ENCODE measurements at places on chromosomes 7 and 10.

DNA sequence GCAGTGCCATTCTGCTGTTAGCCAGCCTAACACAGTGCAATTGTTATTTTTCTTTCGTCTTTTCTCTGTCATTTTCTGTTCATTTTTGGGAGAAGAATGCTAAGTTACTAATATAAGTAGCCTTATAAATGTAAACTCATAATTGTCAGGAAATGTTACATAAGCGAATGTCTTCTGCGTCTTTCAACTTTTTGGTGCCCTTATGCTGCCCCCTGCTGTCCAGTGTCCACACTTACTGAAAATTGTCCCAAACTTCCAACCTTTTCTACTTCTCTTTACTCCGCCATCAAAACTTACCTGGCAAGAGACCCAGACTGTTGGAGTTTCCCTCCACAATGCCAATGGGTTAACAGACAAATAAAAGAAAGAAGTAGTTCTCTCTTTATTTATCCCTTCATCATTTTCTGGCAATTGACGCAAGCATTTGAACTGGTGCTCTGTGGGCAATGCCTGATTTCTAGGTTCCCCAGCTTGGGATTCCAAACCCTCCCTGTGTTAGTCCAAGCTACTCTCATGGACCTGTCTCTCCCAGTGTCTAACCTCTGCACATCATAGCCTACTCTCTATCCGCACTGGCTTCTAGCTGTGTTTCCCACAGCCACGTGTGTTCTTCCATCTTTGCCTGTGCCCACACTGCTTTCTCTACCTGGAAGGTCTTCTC is 21.0 kb upstream of the EPC1 start:
- DNase-seq: peak; percentile 77

- no peak for DNase-seq
Observed at GRCh38 chr7:386385-386784, 96.4 kb downstream of the FOXL3 start.

- no peak for DNase-seq
Observed at GRCh38 chr10:15718694-15719048, 1.1 kb downstream of the ITGA8 start.

DNA sequence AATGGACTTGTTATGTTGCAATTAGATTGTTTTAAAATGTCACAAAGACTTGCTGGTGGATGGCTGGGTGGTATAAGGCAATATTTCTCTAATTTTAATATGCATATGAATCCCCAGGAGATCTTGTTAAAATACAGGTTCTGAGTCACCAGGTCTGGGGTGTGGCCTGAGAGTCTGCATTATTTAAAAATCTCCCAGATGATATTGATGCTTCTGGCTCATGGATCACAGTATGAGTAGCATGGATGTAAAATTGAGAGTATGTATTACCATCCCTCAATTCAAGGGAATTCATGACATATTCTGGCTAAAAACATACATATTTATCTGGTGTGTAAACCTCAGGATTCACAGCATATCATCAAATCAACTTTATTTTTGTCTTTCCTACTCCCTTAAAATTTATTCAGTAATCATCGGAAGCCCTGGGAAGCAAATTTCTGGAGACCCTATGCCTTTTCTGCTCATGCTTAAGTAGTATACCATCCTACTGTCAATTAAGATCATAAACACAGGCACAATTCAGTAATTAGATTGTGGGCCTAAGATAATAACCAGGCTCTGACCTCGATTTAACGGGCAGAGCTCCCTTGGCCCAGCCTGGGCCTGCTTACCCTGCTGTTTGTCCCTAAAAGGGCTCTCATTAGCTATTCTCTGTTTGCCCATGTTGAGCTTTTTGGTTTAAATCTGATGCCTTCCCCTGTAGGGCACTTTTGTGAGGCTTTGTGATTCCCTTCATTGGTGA is 29.6 kb upstream of the ICA1 start:
- DNase-seq: no peak

- DNase-seq: peak; percentile 56
Observed at GRCh38 chr10:17227367-17228090, 512 bp upstream of the VIM start.

DNA sequence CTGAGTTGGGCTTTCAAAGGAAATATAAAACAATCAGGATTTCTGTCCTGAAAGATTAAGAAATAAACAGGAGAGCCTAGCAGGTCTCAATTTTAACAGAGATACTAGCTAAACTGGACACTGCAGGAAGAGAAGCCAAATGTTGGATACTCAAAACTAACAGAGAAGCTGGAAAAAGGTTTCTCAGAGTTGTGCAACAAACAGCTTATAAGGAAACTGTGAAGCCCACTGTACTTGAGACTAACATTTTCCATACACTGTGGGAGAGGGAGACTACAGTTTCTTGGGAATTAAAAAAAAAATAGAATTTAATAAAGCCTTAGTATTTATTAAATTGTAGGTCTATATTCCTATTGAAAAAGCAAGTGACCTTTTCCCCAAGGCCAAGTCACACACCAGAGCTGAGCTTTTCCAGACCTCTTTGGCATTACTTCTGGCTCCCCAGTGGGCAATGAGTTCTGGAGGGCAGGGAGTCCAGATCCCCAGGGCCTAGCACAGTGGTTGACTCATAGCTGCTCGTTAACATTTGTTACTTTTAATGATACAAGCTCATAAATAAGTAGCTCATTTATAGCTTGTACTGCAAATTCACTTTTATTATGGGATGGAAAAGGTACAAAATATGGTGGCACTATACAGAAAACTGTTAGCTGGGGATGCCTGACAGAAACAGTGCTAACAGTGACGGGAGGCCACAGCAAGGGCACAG is 68.3 kb downstream of the MINDY3 start:
- no peak for DNase-seq

- DNase-seq: no peak
Observed at GRCh38 chr7:101436221-101436735, 73.6 kb downstream of the COL26A1 start.

DNA sequence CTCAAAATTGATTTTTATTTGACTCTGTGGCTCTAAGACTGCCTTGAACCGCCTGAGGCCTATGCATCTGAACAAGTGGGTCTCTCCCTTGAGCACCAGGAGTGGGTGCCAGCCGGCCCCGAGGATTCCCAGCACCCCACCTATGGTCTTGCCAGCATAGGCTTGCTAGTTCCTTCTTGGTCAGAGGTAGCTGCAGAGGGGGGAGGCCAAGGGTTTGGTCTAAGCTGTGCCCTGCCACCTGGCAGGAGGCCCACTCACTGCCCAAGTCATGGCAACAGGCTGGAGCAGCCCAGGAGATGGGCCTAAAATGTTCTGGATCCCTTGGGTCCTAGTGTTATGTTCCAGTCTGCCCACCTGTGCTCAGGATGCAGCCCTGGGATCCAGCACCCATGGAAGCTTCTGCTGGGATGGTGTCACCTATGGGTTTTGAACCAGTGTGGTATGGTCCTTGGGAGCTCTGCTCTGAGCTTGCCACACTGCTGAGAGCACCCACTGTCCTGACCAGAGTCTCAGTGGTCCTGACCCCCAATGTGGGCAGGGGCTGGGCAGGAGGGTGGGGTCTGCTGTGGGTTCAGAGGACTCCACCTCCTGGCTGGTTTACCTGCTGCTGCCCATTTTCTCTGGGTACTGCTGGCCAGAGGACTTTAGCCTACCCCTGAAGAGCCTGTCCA is 12.6 kb downstream of the YKT6 start:
- no peak for DNase-seq

- DNase-seq: peak; percentile 11
Observed at GRCh38 chr10:125160856-125161706, 718 bp upstream of the CTBP2 start.

GRCh38 chr10:9596368-9596920 is 1421.2 kb upstream of the CELF2 start:
- DNase-seq: no peak

- no peak for DNase-seq
Observed at GRCh38 chr10:123635131-123635530, 31.0 kb upstream of the GPR26 start.

- DNase-seq: no peak
Observed at GRCh38 chr10:132839061-132839460, 53.1 kb upstream of the NKX6-2 start.

DNA sequence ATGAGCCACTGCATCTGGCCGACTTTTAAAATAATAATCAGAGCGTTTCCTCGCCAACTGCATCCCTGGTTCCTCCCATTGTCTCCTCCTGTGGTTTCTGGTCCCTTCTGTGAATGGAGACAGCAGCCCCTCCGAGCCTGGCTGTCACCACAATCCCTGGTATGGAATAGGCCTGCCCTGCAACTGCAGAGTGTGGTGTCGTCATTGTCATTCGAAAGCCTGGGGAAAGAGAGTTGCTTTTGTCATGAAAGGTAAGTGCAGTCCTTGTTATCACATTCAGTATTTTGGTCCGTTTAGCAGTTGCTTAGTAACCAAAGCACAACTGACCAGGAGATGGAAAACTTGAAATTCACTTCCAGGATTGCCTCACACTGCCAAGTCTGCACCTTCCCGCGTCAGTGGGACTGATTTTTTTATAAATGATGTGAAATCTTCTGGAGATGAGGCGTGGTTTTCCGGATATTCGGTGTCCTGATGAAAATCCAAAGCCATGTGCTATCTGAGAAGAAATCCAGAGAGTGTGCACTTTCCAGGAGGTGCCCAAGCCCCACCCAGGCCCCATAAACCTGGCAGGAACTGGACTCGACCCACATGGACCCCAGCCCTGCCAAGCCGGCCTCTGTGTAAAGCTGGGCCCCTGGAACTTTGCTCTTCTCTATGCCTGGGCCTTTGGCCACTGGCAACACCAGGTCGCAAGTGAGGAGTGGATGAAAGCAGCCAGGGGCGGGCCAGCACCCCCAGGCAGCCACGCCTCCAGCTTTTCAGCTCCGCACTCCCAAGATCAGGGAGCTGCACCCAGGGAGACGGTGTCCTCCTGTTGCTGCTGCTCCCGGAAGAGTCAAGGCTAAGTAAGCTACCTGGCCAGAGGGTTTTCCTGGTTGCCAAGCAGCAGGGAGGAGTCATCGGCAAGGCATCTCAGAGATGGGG is 133.7 kb upstream of the SH2B2 start:
- DNase-seq: no peak

DNA sequence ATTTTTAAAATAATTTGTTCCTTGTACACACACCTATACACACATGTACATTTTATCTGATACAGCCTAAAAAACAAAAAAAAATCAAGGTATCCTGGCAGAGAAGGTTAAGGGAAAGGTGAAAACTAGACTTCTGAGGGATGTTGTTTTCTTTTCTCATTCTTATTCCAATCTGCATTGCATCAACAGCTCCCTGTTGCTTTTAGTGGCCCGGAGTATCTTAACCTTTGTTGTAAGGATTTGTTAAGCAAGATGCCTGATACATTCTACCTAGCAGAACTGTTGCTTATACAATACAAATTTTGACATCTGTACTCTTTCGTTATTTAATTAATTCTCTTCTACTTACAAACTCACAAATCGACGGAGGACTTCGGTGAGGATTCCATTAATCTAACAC is 167.4 kb downstream of the GNAI1 start:
- DNase-seq: no peak

- DNase-seq: no peak
Observed at GRCh38 chr7:127793582-127793981, 141.6 kb downstream of the SND1 start.

GRCh38 chr10:42543840-42544372 is 94.5 kb downstream of the ZNF33B start:
- DNase-seq: no peak

DNA sequence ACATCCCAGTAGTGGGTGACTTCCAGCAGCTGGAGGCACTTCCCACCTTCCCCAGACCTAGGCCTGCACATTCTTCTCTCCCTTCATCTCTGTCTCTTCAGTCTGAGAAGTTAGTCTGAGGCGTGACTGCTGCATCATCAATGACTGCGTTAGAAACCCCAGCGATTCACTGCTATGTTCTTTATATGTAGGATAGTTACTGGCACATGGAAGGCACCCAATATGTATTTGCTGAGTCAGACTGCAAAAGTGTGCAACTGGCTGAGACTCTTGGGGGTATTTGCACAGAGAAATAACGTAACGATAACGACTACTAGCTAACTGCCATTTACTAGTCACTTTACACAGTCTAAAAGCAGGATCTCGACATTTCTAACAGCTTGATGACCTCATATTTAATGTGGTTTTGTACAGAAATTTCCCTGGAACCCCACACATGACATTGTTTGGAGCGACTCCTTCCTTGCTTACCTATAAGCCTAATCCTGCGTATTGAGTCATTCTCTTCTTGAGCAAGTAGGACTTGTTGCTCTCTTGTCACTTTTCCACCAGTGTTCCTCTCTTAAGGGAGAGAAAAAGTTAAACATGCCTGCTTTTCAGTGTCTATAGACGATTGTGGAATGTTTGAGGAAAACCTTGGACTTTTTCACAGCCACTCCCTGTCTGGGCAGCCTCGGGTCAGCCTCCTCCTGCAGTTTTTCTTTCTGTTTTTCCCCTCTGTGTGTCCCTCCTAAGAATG is 45.5 kb downstream of the THNSL1 start:
- DNase-seq: no peak

DNA sequence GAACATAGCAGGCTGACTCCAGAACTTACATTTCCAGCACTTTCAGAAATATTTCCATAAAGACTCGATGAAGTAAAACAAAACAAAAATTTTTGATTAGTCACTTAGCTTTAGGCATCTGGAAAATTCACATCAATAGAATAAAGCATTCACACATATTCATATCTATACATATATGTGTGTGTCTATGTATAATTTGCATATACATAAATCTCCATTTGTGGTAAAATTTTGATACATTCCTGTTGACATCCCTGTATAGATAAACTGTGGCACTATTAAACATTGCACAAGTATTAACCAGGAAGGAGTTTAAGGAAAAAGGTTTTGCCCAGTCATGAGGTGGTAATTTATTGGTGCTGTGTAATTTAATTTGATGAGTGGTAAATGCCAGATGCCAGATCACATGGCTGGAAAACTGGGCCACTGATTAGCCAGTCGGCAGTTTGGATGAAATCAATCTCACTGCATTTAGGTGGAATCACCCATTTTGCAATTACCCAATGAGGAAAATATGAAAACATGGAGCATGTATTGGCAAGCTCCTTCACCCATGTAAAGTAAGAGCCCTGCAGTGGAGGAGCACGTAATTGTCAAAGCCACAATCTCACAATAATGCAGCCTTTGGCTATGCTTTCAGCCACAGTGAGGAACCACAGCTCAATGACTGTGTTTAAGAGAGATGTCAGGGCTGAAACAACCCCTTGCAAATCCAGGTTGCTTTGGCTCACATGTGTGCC is 294.6 kb downstream of the RNLS start:
- no peak for DNase-seq

DNA sequence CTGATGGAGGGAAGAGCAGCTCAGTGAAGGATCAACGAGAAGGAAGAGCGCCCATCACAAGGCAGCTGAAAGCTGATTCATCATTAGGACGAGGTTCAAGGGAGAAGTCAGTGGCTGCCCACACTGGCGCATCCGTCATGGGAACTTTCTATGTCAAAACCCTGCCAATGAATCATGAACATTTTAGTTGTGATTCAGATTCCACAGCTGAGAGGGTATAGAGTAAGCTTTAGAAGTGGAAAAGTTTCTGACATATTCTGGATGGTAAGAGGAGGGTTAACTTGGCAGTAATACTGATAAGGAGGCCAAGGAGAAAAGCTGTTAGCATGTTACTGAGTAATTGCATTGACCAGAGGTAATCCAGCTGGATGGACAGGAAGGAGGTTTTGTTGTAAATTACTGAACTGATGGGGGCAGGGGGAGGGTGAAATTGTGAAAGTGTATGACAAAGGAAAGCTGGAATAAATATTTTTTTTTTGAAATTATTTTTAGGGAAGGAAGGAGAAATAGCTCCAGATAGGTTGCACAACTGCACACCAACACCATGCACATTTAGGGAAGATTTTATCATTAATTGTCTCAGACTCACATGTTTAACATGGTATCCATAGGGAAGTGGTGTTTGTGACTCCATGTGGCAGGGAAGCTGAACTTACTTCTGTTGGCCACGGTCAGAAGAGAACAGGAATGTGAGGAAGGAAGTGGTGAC is 78.3 kb upstream of the NRP1 start:
- DNase-seq: no peak
